Activated T-helper 1 cell treated with anti-CD3 and anti-CD28 coated beads, Interleukin-2, amount 50 U/mL, for 16 hours (primary cell): ENCODE measurements at places on chromosomes 7 and 10.
A peak's percentile ranks its signal among the peaks of the same experiment; 100 is the strongest.

GRCh38 chr10:92891885-92892690 lies 43.8 kb downstream of the EXOC6 start:
- DNase-seq: no peak

DNA sequence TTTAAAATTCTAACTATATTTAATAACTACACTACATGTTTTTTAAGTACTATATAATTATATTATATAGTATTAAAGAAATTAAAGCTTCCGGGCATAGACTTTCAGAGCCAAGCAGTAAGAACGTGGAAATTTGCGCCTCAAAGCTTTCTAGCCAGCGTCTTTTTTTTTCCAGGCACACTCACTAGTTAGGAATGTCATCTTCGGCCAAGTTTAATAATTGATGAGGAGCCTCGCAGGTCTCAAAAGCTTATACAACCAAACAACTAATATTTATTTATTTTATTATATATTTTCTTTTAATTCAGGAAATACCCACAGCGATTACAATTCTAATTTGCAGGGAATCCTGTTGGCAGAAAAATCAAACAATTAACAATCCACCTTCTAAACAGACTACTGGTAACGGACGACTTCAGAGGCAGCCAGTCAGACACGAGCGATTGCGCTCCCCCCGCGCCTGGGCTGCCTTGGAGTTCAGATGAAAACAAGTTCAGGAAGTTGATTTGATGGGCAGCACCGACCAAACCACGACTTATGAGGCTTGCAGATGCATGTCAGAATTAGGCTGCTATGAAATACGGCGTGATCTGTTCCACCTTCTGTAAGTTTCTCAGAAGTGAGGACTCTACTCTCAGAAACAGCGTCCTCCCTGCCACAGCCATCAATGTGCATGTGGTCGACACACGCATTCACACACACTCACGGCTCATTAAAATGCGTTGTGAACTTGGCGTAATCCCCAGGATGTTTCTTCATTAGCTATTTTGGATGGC lies 431.8 kb upstream of the MGMT start:
- no peak for DNase-seq

DNA sequence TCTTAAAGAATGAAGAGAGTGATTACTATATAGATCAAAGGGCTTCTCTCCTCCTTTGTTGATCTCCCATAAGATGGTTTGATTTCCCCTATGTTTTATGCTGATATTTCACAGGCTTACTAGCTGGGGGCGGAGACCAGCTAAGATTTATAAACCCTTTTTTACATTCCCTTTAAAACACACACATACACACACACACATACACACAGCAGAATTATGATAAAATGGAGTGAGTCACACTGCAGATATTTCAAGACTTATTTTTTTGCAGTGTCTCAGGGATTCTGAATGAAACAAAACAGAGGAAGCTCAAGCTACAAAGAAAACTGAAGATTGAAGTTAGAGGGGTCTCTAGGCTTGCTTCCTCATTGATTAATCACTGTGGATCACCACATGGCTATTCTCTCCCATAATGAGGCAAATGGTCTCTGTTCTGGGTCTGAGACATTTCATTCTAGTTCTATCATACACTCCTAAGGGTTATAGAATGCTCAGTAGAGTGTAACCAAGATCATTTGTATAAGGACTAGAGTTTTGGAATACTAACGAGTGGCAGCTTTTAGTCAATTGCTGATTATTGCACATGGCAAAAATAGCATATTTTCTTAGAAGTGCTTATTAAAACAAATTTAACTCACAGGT lies 18.6 kb downstream of the INA start:
- DNase-seq: no peak

DNA sequence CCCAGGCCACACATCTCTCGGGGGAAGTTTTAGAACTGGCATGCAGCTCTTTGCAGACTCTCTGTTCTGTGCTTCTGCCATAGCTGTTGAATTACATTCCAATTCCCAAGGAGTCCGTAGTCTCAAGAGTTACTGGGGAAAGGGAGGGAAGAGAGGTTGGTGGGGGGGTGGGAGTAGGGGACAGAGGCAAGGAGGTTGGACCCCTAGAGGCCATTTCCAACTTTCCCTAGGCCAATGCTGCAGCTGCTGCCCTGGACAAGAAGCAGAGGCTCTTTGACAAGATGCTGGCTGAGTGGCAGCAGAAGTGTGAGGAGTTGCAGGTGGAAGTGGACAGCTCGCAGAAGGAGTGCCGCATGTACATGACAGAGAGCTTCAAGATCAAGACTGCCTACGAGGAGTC lies 23.8 kb downstream of the MYH16 start:
- no peak for DNase-seq

DNA sequence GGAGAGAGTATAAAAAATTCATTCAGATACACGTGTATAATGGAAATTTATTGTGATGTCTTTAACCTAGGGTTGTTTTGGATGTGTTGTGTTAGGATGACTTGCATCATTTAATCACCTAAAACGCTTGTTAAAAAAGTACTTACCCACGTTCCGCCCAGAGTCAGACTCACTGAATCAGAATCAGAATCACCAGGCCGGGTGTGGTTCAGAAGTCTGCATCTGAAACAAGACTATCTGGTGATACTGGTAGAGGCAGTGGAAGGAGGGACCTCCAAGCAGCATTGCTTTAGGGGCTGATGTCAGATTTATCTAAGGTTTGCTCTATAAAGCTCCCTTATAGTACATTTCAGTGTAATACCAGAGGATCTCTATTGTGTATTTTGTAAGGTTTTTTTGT lies 20.5 kb upstream of the PLXDC2 start:
- no peak for DNase-seq

GRCh38 chr7:51591223-51591622 lies 274.6 kb upstream of the COBL start:
- DNase-seq: no peak

DNA sequence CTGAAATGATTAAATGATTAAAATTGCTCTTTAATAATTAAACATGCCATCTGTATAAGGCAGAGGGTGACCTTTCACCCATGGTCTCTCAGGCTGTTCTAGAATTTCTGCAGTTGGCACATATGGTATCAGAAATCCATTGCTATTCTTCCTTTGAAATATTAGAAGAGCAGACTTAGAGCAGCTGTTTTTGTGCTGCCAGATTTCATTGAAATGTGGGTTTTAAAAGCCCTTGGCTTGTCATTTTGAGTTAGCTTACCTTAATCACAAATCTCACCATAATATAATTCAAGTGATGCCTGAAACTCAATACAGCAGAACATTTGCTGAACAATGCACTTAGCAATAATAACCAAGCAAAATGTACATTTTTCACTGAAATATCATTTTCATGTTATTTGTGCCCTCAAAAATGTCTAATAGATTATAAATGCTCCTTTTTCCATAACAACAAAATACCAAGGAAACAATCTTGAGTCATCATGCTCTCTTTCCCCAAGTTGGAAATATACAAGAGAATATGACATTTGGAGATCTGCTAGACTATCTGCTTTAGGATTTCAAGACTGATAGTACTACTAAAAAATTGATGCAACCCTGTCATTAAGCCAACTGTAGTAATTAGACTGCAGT lies 16.1 kb upstream of the PTTG1IP2 start:
- DNase-seq: no peak

- no peak for DNase-seq
Observed at GRCh38 chr10:20033476-20033875, 217.2 kb downstream of the PLXDC2 start.

GRCh38 chr7:24757353-24758275 lies at the start of gene GSDME:
GSDME (minus strand) TSS chr7:24757464; CDS start chr7:24749774, 7,690 bp downstream.
- DNase-seq: peak; percentile 5

DNA sequence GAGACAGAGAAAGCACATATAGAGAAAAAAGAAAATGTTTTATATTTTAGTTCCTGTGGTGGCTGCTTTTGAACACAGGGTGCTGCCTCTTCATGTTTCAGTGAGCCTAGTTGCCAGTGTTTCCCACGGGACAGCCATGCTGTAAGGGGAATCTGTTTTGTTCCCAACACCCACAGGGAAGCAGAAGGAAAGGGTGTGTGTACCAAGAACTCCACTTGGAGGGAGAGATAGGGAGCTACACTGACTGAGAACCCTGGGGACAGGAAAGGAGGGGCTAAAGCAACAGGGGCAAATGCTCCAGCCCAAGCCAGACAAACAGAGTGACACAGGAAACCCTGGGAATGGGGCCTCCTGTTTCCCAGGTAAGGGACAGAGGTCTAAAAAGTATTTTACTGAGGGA lies 40.2 kb downstream of the FRMPD2 start:
- no peak for DNase-seq

GRCh38 chr7:23121165-23121564 lies 15.6 kb downstream of the KLHL7 start:
- DNase-seq: no peak

GRCh38 chr7:80151274-80151665 lies 16.6 kb downstream of the GNAI1 start:
- no peak for DNase-seq

- no peak for DNase-seq
Observed at GRCh38 chr10:132400547-132401151, 3.6 kb downstream of the PWWP2B start.

DNA sequence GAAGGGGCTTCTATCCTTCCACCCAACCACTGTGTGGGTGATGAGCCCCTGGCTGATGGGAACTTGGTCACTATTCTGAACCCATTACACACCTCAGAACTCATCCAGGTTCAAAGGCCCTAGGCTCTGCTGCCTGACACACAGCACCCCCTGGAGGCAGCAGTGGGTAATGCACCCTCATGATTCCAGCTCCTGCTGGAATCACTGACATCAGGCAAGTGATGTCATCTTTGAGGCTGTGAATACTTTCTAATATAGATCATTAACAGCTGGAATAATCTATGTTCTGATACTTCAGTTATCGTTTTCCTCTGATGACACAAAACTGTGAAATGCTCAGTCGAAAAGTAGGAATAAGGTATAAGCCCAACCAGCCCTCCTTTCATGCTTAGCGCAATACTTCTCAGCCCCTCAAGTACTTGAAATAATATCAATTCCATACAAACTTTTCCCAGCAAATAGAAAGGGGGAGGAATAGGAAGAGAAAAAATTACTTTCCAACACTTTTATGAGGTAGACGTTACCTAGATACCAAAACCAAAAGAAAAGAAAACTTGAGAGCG lies 7.5 kb upstream of the RBP3 start:
- peak; percentile 52 for DNase-seq

- DNase-seq: no peak
Observed at GRCh38 chr7:86320341-86320740, 323.4 kb upstream of the GRM3 start.
